Activated CD4-positive, alpha-beta T cell treated with anti-CD3 and anti-CD28 coated beads for 1 hour (primary cell): ENCODE measurements at places on chromosomes 6 and 20.
A peak's percentile ranks its signal among the peaks of the same experiment; 100 is the strongest.

DNA sequence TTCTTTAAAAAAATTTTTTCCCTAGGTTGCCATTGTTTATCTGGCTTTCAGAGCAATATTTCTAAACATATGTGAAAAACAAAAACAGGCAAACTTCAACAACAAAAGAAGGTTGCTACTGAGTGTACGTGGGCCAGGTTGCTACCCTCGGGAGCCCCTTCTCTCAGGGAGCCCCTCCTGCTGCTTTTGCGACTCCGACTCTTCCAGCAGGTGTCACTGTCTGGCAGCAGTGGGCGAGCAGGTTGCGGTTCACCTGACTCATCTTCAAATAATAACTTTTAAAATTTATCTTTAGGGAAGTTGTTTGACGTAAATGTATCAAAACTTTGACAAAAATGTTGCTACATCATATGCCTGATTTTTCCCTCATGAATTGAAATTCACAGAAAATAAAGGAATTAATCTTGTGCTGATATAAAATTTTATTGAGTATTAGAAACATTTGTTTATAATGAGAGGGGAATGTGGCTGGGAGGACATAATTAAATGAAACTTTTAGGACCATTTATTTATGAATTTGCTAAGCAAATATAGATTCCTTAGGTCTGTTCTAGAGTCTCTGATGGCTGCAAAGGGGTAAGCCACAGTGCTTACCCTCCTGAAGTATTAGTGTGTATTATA lies 138.8 kb downstream of the HIVEP1 start:
- no peak for DNase-seq

GRCh38 chr6:111087871-111088667 lies 766 bp downstream of the SLC16A10 start:
- peak; percentile 49 for DNase-seq

- DNase-seq = no peak
Measured at GRCh38 chr6:166581091-166581511, 5.4 kb downstream of the RAMACL start.

DNA sequence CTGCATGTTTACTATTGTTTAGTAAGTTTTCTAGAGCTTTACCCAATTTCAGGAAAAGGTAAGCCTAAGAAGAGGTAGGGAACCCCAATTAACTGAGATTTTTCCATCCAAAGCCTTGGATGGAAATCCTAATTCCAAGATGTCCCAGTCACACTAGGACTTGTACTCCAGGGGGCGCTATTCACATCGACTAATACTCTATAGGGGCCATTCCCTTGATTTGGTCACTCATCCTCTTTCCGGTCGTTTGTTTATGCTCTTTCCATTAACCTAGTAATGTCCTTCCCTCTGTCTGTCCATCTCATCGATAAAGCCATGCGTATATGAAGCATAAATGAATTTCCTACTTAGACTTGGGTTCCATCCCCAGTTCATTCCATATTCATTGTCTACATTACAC lies 80.8 kb upstream of the FUCA2 start:
- DNase-seq = no peak

DNA sequence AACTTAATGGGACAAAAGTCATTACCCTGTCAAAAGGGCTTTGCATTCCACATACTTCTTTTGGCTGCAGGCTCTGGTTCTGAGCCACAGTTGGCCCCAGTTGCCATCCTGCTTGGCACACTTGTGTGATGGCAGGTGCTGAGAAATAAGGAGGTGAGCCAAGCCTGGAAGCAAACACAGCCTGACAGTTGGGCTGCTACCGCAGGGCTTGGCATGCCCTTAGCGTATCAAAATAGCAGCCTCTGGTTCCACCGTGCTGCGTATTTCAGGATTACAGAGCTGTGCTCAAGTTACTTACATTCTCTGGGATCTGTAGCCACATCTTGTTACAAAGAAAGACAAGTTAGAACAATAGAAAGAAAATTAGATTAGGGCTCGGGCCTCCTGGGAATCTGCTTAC lies 11.1 kb downstream of the MTHFD1L start:
- no peak for DNase-seq

- no peak for DNase-seq
Measured at GRCh38 chr6:92404281-92404680, 1015.1 kb downstream of the EPHA7 start.

- no peak for DNase-seq
Measured at GRCh38 chr6:142500250-142500786, 198.5 kb downstream of the ADGRG6 start.

- no peak for DNase-seq
Measured at GRCh38 chr6:79922018-79922417, 25.3 kb downstream of the ELOVL4 start.

GRCh38 chr20:24782301-24782700 lies 166.8 kb upstream of the CST7 start:
- no peak for DNase-seq

GRCh38 chr6:155420492-155420891 lies 35.1 kb downstream of the NOX3 start:
- DNase-seq = no peak

- no peak for DNase-seq
Measured at GRCh38 chr6:5871296-5871695, 135.4 kb downstream of the NRN1 start.

GRCh38 chr6:11803591-11803971 lies 25.0 kb upstream of the ADTRP start:
- DNase-seq = no peak

GRCh38 chr6:129680633-129681032 lies 29.3 kb downstream of the ARHGAP18 start:
- DNase-seq = no peak

- DNase-seq = no peak
Measured at GRCh38 chr6:95686895-95687294, 109.6 kb downstream of the MANEA start.

DNA sequence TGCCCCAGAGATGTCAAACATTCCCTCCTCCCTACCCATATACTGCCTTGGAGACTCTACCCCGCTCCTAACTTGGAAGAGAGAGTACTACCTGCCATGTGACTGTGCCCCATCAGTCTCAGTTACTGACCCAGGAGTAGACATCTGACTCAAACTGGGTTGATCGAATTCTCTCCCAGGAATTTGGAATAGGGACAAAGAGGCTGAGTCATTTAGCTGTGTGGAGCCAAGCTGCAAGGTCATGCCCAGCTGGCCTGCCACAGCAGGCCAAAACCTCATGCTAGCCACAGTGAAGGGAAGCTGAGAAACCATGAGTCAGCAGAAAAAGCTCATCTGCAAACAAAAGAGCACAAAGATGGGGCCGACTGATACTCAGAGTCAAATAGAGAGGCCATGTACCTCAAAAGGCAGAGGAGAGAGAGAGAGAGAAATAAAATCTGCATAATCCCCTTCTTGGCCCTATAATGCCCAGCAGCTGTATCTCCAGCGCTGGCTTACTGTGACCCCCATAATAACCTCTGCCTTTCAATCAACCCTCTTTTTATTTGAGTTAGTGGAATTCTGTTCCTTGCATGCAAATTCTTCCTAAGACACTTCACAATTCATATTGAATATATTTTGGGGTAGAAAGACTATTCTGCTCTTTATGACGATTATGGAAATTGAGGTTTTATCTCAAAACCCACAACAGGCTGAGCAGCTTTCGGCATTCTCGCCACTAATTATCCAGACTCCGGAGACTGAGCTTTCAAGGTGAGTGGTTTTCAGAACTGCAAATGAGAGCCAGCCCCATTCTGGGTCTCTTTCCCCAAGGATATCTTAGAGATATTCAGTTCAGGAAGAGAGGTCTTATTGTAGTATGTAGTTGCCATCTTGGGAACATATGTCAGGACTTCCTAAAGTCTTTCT lies 21.4 kb upstream of the AKIRIN2 start:
- DNase-seq = no peak

GRCh38 chr20:21031666-21032065 lies 74.5 kb downstream of the LINC00237 start:
- no peak for DNase-seq

DNA sequence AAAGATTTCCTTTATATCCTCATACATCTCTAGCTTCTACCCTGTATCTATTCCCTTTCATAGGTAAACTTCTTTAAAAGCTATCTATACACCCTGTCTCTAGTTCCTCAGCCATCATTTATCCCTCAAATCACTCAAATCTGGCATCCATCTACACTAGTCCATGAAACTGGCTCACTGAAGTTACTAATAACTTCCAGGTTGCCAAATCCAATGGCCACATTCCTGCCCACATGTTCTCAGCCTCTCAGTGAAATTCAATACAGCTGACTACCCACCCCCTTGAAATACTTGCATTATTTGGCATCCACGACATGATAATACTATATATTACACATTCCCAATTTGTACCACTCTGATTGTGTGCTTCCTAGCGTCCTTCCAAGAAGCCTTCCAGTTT lies 8.7 kb downstream of the REPS1 start:
- no peak for DNase-seq

- no peak for DNase-seq
Measured at GRCh38 chr6:72922401-72922800, 300.5 kb downstream of the KCNQ5 start.
